Left ventricle myocardium superior (tissue), 1 donor: ENCODE measurements at places on chromosomes 13 and 19. TPM values are rescaled to one million over a fixed set of nuclear protein-coding genes. Genes with fewer than 3 reads are reported as not detected.

Gene DACH1
- 3.5 TPM for total RNA-seq

Gene COX7A1
- 3,262 TPM for total RNA-seq

DNA sequence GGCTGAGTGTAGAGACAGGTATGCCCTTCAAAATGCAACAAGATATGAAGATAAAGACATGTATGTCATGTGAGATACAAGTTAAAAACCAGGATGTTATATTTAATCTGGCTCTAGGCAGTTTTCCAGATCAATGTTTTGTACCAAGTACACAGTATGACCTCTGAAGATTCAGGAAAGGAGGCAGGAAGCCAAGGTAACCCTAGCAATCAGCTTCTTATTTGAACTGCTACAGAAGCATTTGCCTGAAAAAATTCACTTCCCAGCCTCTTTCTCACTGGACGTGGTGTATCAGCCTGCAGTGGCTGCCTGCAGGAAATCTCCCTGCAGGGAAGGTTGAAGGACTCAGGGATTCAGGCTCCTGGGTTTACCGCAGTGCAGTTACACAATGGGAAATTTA, 24.1 kb downstream of the OLFM4 start:
- no peak for DNase-seq

Gene NCR1
- total RNA-seq = 0.27 TPM

Gene WDR18
- 20.4 TPM for total RNA-seq
